ENCODE measurements at places on chromosomes 2 and 18.

DNA sequence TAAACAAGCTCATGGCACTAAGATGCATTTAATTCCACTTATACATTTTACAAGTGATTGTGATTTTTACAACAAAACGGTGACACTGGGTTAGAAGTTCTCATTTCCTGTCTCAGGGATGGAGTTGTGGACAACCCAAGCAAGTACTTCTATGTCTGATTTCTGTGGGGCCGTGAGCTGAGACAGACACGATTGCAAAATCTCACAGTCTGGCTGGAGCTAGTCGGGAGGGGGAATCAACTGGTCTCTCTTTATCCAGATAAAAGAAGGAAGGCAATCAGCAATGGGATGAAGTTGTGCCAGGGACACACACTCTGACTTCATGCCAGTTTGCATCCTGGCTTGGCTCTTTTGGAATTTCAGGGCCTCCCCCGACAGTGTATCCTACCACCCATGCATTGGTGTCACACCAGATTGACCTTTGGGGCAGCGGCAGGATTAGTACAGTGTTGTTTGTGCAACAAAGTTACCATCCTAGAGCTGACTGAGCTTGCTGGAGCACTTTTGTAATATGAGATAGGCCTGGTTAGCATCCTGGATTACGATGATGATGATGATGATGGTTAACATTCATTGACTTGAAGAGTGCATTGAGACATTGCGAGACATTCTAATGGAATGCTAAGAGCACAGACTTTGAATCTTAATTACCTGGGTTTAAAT lies 98.8 kb downstream of the CTAGE1 start:
- no peak for DNase-seq

GRCh38 chr18:22935431-22935830 lies 2.3 kb downstream of the RBBP8 start:
- no peak for DNase-seq

- DNase-seq: no peak
These were observed 407.5 kb downstream of the RNF144A start for GRCh38 chr2:7324706-7325105.

DNA sequence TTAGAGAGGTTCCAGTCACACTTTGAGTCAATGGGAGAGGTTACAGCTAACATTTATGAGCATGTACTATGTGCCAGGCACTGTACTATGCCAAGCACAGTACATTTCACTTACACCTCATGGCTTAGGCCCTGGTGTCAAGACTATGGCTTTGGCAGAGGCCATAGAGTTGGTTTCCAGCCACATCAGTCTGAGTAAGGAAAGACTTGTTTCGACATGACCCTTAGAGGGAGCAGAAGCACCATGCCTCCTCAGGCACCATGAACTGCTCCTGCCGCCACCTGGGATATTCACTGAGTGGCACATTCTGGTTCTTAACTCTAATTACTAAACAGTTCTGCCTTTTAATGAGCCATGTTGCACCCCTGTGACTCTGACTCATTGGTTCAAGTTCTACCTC lies 12.7 kb downstream of the DGUOK start:
- no peak for DNase-seq

DNA sequence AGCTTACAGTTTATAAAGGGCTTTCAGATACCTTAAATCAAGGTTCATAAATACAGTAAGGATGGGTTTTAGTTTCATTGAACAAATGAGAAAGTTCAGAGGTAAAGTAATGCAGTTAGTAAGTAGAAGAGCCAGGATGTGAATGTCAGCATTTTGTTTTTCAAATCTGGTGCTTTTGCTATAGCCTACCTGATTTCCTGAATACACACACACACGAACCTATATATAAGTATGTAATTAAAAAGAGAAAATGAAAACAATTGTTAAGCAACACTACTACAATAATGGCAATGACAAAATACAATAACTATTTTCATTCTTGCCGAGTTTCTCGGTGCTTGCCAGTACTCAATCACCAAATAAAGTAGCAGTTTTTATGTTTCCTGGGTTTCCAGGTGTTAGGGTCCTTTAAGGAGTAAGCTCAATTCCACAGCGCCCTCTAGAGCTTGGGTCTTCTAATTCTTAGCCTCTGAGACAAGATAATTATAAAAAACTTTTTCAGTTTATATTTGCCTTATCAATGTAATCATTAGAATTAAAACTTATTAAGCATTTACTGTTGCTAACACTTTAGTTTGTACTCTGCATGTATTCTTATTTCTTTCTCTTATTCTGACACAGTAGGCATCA lies 512.9 kb upstream of the ACVR2A start:
- DNase-seq: peak; percentile 54

All from NCI-H2029 treated with DMSO at 0.1 percent for 48 hours (cell line).